ENCODE measurements at places on chromosomes 5 and 9. TPM values are rescaled to one million over a fixed set of nuclear protein-coding genes. Genes with fewer than 3 reads are reported as not detected.

- no peak for DNase-seq
These were observed 20.8 kb downstream of the CPLX2 start for GRCh38 chr5:175892015-175892800.

- no peak for DNase-seq
These were observed 75.8 kb upstream of the IER5L start for GRCh38 chr9:129253803-129254381.

GRCh38 chr5:12526113-12526512, 621.9 kb upstream of the CTNND2 start:
- no peak for DNase-seq

- no peak for DNase-seq
These were observed 57.4 kb upstream of the ANGPTL2 start for GRCh38 chr9:127179633-127180441.

DNA sequence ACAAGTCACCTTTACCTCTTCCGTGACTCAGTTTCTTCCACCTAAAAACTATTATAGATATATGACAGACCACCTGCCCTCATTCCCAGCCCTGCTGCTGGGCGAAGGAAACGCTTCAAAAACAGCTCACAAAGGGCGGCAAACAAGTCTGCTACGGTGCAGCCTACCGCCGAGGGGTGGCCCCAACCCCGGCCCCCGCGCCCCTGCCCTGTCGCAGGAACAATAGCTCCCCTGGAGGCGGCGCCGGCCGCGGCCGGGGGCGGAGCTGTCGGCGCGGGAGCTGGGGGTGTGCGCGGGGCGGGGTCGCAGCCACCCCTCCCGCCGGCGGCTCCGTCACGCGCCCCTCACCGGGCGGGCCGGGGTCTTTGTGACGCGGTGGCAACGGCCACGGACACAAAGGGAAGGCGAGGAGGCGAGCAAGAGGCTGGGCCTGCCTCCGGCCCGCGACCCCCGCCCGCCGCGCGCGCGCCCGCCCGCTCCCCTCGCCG, at the start of gene TMEFF1:
Gene TMEFF1 (plus strand): TSS at position 362 of the 488 bp plus-strand sequence. CDS start 396 bp downstream, outside the sequence.
- peak; percentile 71 for DNase-seq

DNA sequence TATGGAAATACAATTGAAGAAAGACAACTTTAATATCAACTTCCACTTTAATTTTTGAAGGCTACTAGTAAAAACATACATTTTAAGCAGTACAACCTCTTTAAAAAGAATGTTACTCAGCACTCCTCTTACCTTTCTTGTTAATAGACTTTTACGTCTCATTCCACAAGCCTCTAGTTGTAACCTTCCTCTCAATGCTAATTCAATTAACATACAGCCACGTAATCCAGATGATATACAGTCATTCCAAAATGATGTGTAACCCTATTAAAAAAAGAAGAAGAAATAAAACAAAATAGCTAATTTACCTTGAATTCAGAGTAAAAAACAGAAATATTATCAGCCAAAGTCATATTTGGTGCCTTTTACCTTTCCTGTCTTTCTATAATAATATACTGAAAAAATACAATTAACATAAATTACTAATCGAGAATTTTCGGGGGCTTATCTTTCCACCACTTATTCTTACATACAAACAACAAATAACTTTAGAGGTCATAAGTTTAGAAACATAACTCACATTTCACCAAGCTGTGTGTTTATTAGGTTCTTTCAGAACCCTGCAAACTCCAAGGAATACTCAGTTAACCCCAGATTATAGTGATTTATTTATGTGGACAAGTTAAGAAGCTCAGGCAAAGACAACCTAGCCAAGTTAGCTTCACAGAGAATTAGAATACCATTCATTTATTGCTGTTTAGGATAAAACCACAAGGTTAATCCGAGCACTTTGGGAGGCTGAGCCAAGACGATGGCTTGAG, 30.3 kb downstream of the GOLPH3 start:
- DNase-seq: no peak

DNA sequence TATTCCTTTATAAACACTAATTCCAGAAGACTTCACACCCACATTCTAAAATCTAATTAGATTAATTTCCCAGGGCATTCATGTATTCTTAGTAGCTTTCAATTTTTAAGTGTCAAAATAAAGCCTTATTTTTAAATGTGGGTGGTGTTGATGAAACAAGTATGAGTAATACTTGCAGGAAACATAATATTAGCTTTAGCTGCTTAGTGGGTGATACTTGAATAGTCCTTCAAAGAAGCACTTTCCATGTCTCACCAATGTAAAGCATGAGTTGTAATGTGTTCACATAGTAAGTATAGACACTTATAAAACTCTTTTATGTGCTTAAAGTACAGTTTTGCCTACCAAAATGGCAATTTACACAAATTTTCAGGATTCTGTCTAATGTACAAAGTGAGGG, 6.9 kb downstream of the FNBP1 start:
- peak; percentile 41 for DNase-seq

CATSPER3 gene
- total RNA-seq: 0.06 TPM

KIF4B gene
- total RNA-seq: 0.17 TPM

DNA sequence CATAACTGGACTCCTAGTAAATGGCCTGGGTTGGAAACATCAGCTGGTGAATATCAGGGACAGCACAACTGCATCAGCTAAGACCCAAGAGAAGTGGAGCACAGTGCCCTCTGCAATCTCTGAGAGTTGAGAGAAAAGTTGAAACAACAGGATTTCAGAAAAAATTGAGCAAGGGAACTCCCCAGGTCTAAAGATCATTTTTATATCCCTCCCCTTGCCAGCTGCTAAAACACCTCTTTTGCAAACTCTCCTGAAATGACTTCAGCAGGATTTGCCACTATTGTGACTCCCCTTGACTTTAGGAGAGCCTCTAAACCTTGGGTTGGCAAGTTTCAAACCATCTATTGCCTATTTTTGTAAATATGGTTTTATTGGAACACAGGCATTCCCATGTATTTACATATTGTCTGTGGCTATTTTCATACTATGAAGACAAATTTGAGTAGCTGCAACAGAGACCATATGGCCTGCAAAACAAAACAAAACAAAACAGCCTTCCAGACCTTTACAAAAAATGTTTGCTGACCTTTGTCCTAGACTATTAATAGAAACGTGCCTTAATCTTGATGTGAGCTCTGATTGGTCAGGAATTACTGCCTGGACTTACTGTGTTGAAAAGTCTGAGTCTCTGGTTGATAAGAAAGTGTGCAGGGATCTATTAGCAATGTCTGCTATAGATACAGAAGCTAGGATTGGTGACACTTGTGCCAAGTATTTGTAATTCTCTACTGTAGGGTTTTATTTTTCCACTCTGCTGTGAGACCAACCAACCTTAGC, 37.7 kb upstream of the PLPPR1 start:
- no peak for DNase-seq

DNA sequence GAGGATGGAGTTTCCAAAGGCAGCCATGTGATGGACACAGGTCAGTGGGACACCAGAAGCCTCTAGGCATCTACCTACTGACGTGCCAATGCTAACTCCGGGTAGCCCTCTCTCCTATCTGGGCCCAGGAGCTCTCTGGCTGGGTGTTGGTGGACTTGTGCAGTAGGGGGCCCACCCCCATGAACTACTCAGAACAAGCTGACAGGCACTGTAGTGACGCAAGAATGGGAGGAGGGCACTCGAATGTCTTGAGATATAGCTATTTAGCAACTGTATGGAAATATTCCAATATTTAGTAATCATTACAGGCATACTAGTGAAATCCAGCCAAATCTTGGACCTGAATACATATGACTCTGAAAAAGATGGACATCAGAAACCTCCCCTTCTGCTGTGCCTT, 5.7 kb upstream of the DOCK2 start:
- no peak for DNase-seq

DNA sequence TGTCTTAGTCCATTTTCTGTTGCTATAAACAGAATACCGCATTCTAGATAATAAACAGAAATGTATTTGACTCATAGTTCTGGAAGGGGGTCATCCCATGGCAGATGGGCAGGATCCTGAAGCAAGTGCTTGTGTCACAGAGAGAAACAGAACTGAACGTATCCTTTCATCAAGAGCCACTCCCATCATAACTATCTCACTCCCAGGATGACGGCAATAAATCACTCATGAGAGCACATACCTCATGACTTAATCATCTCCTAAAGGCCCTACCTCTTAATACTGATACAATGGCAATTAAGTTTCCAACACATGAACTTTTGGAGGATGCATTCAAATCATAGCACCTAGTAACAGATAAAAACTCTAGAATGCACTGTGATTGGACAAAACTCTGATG, 142.9 kb downstream of the CAMK4 start:
- peak; percentile 39 for DNase-seq

DNA sequence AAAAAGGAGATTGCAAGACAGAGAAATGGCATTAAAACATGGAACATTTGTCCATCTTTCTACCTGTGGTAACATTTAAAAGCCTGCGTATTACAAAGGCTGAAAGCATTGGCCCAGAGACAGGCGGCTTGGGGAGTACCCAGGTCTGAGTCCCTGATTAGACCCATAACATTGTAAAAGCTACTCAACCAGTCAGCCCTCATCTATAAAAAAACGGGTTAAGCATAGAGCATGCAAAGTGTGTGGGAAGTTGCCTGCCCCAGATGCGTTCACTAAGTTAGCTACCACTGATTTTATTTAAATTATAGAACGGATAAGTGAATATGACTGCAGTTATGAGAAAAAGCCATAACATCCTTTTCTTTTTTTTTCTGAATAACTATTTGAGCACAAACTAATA, 276.1 kb downstream of the CDH12 start:
- no peak for DNase-seq

DNA sequence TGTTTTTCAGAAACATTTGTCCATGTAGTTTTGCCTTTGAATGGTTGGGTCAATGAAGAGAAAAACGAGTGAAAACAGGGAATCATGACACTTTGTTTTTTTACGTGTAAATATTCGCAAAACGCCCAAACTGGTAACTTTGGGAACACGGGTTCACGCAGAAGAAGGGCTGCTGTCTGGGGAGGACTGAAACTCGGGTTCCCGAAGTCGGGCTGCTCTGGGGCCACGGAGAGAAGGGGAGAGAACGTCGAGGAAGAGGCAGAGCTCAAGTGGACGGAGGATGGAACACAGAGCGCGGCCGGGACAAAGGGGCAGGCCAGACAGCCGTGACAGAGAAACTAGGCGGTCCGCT, 478 bp upstream of the SETD9 start:
- no peak for DNase-seq

- peak; percentile 89 for DNase-seq
These were observed 4.7 kb downstream of the SYNPO start for GRCh38 chr5:150645070-150645700.

QRFP gene
- total RNA-seq: not detected

- no peak for DNase-seq
These were observed 67.4 kb downstream of the ROR2 start for GRCh38 chr9:91882627-91883026.

- no peak for DNase-seq
These were observed 513.5 kb downstream of the MTRR start for GRCh38 chr5:8382456-8382855.

PHF24 gene
- total RNA-seq: not detected

ANKDD1B gene
- 0.12 TPM for total RNA-seq

GRCh38 chr5:146003852-146004251, 67.5 kb downstream of the SH3RF2 start:
- no peak for DNase-seq

GRCh38 chr5:3118340-3118739, 366.9 kb upstream of the IRX2 start:
- DNase-seq: no peak

Data from Daoy (cell line).